ENCODE measurements at places on chromosomes 3 and 15. TPM values are rescaled to one million over a fixed set of nuclear protein-coding genes. Genes with fewer than 3 reads are reported as not detected.
A peak's percentile ranks its signal among the peaks of the same experiment; 100 is the strongest.

GRCh38 chr3:138907539-138907938 is 39.4 kb downstream of the FOXL2 start:
- no peak for DNase-seq

DNA sequence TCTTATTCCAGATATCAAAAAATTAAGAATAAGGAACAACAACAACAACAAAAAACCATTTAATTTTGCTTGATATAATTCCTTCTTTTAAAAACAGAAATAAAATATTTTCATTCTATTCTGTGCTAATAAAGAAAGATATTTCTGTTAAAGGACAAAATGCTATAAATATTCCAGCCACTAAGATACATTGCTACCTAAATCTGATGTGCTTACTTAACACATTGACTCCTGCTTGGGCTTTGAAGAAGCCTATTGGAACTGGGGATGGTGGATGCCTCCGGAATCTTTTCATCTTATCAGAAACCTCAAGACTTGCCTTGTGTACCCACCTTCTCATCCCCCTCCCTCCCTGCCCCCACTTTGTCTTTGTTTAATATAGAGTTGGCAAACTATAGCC is 320.2 kb downstream of the MEX3B start:
- DNase-seq = no peak

AP3S2 gene
- polyA plus RNA-seq = 23.7 TPM

DNA sequence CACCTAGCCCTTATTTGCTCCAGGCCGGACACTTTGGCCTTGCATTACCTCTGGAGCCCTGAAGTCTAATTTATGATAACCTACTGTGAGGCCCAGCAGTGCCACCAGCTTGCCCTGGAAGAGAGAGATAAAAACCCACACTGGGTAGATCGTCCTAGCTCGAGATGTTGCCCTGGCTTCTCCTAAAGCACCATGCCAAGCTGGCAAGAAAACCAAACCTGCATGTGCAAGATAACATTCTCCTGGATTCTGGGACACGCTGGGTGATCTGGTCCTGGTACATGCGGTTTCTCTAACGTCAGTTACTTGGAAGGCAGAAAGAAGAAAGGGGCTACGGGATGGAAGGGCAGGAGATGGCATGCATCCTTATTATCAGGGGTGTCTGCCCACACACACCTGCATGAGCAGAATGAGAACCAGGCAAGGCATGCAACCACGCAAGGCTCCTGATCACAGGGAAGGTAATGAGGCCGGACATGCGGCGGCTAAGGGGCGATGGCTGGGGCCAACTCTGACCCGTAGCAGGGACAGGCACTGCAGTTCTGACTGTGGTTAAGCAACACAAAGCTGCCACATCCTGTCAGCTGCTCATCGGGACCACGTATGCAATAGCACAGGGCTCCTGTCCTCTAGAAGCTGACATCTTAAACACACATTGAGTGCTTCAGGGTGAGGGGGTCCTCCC is 73.0 kb downstream of the OXNAD1 start:
- DNase-seq = no peak

HIGD1A gene
- polyA plus RNA-seq = 217 TPM

DNA sequence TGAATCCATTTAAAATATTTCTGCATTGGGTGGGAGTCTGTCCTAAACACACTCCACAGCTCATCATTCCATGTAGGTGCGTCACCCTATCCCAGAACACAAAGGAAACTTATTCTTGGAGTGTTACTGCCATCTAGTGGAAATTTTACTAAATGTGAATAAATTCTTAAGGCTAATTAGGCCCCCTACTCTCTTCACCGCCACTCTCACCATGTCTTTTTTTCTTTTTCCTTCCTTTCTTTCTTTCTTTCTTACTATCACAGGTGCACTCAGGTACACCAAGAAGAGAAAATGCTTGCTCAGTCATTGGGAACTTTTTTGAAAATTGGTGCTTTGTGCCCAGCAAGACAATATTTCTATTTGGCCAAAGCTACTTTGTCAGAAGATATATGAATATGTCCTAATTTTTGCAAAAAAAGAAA is 26.4 kb upstream of the ATP8B4 start:
- peak; percentile 85 for DNase-seq

DNA sequence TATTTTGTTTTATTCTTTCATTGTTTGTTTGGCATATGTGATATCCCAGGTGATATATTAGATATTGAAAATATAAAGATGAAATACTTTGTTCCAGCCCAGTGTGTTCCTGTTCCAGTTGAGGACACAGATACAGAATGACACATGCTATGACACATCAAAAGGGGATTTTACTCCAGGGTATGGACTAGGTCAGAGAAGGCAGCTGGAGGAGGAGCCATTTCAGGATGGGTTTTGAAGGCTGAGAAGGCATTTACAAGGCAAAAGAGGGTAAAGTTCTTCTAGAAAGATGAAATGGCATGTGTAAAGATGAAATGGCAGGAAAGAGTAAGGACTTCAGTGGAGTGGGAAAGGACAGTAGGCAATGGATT is 163.8 kb downstream of the ZIC1 start:
- DNase-seq = peak; percentile 34

DNA sequence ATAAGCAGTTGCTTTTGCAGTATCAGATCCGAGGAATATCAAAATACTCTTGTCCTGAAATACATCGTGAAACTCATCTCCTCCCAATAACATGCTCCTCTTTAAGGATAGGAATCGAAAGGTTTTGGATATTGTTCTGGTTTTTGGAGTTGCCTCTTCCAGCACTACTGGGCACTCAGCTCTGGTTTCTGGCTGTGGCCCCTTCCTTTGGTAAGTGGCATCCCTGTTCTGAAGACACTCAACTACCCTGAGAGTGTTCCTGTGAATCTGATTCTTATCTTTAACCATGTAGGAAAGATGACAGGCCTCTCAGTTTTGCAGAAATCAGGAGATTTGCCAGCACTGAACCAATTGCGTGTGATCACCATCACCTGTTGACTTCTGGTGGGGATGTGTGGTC is 327.5 kb upstream of the TBL1XR1 start:
- DNase-seq = no peak

DNA sequence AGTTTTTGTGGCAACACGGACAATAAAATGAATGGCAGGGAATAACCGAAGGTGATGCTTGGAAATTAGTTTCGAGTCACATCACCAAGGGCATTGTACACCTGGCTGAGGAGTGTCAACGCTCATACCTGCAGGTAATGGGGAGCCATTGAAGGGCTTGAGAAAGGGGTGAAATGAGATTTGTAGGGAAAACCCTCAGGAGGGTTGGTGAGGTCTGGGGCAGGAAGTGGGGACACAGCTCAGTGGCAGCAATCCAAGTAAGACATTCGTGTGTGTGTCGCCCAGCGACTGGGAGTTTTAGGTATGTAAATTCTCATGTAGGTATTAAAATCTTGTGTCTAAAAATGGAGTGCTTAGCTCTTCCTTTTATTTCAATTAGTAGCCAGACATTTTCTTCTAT is 14.3 kb downstream of the PARP14 start:
- DNase-seq = no peak

DNA sequence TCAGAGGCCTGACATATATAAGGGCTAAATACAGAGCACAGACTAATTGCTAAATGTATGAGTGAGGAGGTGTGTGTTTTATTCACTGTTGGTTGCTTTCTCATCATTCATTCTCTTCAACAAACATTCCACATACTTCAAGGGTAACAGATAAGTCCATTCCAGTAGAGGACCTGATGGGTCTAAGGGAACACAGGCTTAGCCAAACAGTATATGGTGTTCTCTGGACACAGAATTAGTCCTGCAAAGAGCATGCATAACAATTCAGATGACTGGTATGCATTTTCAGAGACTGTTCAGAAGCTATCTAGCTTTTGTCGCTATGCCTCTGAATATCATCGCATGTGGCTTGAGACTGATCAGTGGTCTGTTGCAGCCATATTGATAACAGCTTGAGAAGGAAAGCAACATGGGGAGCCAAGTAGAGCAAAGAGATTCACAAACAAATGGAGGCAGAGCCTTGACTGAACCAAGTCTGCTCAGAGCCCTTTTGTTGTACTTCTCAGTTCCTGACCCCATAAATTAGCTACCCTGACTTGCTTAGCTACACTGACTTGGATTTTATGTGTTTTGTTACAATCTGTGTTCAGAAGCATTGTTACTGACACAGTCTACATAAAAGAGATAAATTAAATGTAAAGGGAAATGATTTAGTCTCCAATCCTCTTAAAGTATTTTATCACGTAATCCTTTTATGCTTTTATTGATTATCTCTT is 1178.7 kb downstream of the ROBO1 start:
- DNase-seq = no peak

GPR87 gene
- not detected for polyA plus RNA-seq

DNA sequence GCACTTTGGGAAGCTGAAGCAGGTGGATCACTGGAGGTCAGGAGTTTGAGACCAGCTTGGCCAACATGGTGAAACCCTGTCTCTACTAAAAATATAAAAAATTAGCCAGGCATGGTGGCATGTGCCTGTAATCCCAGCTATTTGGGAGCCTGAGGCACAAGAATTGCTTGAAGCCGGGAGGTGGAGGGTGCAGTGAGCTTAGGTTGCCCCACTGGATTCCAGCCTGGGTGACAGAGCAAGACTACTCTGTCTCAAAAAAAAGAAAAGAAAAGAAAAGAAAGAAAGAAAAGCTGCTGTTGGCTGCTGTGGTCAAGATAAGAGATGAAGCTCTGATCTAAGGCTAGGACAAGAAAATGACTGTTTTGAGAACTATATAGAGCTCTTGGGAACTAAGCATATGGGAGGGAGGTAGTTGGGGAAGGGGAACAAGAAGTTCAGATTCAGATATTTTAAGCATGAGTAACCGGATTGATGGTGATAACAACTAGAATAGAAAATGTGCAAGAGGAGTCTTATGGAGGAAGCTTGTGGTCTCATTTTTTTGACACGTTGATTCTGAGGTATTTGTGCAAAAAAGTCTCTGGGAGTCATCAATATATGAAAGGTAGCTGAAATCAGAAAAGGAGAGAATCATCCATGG is 25.7 kb downstream of the DNAH12 start:
- DNase-seq = peak; percentile 12

DNA sequence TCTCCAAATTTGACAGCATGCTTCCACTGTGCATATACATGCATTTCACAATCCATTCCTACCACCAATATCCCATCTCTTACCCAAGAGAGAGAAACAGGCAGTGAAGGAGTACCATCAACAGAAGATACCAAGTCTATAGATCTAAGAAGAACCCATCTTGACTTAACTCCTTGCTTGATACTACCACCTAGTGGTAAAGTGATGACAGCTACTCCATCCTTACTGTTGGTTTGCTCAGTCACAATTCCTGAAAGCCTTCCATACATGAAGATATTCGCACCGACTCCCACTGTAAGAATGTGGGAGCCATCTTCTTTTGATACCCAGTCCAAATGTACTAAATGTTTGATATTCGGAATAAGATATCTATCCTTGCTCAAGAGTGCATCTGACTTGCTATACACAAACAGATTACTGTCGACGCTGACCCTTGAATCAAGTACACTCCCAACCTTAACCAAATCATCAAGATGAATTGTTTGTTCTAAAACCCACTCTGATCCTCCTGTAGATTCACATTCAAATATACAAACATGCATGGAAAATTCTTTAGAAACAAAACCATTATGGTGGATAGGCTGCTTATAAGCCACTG is 123.1 kb downstream of the DMXL2 start:
- peak; percentile 37 for DNase-seq

DNA sequence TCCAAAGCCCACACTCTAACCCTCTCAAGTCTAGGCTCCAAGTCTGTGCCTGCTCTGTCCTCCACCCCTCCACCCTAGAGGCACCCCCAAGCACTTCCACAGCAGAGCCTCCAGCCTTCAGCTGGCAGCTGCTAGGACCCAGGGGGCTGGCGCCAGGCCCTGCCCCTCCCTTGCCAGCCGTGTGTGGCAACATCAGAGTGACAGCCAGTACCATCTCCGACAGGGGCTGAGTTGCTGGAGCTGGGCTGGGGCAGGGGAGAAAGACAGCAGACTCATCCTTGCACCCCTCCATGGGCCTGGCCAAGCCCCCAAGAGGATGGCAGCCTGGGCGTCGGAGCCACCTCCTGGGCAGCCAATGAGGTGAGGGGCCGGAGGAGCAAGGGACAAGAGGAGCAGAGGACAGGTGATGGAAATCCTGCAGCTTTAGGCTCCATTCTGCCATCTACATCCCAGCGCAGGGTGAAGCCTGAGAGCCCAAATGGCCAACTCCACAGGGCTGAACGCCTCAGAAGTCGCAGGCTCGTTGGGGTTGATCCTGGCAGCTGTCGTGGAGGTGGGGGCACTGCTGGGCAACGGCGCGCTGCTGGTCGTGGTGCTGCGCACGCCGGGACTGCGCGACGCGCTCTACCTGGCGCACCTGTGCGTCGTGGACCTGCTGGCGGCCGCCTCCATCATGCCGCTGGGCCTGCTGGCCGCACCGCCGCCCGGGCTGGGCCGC is at the start of gene GPR62:
GPR62 (plus strand) TSS at position 207 of the 718 bp plus-strand sequence; CDS start at position 479, 272 bp downstream.
- DNase-seq = no peak

DNA sequence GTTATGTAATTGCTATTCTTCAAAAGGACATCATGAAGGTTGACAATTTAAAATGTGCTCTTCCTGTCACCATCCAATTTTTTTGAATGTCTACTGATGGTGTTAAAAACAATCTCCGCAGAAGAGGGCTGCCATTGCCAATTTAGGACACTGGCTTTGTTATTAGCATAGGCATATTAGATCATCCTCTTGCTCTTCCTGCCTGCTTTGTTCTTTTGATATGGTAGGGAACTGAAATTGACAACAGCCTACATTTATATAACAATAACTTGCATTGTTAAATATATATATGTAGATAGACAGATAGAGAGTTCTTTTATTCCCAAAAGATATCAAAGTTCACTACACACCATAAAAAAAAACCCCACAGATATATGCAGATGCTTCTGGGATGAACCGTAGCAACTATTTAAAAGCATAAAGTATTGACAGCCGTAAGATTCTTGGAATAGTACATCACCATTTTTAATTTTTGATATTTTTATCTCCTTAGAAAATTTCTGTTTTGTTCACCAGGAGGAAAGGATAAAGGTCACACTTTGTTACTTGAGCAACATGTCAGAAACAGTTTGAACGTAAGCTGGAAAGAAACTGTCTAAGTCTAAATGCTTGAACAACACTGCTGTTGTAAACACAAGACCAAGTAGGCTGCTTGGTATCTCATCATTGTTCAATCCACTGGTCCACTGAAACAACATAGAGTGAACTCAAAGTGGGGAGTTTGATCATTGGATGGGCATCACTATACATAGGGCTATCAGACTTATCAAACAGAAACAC is 66.5 kb downstream of the MDFIC2 start:
- no peak for DNase-seq

DNA sequence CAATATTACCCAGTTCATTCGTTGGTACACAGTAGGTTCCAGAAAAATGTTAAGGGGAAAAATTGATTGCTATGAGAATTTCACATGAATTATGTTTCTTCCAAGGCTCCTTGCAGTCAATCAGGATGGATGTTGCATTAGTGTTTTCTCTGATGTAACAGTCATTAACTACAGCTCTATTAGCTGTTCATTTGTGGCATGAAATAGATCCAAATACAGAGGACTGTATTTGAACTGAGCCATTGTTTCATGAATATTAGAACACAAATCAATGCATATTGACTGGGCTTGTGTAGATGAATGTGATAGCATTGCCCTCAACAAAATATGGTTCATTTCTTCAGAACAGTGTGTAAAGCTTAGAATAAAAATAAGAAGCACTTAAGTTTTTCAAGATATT is 203.0 kb upstream of the SGO1 start:
- no peak for DNase-seq

FBXO40 gene
- polyA plus RNA-seq = not detected

ATP13A4 gene
- polyA plus RNA-seq = not detected

UROC1 gene
- polyA plus RNA-seq = not detected

GCNT3 gene
- not detected for polyA plus RNA-seq

- DNase-seq = peak; percentile 53
Observed at GRCh38 chr3:133487920-133488540, 85.5 kb upstream of the CDV3 start.

- DNase-seq = peak; percentile 90
Observed at GRCh38 chr15:59329570-59330350, 42.9 kb downstream of the MYO1E start.

- DNase-seq = no peak
Observed at GRCh38 chr3:180390313-180390712, 211.7 kb upstream of the TTC14 start.
